ENCODE measurements at places on chromosomes 12 and 14.

GRCh38 chr12:5745251-5745888, 199.7 kb downstream of the ANO2 start:
- peak; percentile 6 for DNase-seq

DNA sequence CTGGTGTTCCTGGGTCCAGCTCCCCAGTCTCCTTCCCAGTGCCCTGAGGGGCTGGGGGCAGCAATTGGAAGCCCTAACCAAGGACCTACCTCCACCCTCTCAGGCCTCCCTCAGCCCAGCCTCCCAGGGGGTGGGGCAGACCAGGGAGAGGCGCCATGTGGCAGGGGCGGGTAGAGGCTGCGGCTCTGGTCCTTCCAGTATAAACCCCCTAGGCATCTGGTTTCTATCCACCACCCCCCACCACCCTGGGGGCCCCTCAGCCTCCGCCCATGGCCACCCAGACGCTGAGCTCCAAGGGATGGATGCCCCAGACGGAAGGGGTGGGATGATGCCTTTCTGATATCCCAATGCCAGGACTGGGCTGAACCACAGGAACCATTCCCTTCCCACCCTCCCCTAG, 2.8 kb upstream of the SP7 start:
- no peak for DNase-seq

GRCh38 chr12:12561371-12562015, 1.2 kb downstream of the DUSP16 start:
- peak; percentile 35 for DNase-seq

- DNase-seq: no peak
Measured at GRCh38 chr14:106038263-106038662, 511.9 kb downstream of the TMEM121 start.

GRCh38 chr14:94633121-94633520, 20.9 kb downstream of the SERPINA3 start:
- DNase-seq: no peak

GRCh38 chr12:104672096-104672445, 215.3 kb downstream of the CHST11 start:
- no peak for DNase-seq

- no peak for DNase-seq
Measured at GRCh38 chr14:59336706-59337105, 128.5 kb downstream of the GPR135 start.

Data from stimulated activated CD4-positive, alpha-beta T cell treated with anti-CD3 and anti-CD28 coated beads, Interleukin-4, amount 100 ng/mL, for 4 hours (primary cell).